ENCODE measurements at places on chromosomes 7 and 10. TPM values are rescaled to one million over a fixed set of nuclear protein-coding genes. Genes with fewer than 3 reads are reported as not detected.

DNA sequence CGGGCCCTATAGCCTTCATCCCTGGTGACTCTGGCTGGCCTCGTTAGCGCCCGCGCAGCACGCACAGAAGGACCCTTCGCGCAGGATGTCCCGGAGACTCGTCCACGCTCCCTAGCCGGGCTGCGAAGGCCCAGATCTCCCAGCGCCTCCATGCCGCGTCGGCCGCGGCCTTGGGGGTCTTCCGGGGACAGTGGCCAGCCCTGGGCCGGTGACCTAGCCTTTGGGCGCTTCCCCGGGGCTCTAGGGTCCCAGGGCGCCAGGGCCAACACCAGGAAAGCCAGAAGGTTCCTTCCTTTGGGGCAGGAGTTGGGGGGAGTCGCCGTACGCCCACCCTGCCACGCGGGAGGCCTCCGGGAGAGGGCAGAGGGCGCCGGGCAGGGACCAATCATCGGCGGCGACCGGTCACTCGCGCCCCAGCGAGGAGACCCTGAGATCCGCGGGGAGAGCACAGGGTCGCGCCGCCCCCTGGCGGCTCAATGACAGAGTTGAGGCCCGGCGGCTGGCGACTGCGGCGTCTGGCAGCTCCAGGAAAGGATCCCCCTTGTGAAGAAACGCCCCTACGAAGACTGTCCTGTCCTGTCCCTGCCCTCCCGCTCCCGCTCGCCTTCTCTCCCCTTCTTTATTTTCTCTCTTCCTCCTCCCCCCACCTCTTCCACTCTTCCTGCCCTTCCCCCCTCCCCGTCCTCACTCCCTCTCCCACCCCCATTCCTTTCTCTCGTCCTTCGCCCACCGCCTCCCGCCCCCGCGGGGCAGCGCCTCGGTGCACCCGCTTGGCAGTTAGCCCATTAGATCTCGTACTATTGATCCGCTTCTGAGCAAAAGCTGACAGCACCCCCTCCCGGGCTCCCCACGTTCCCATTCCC lies 62.3 kb upstream of the LBX1 start:
- DNase-seq, result peak; percentile 78

GRCh38 chr7:45655539-45655938 lies 81.4 kb downstream of the ADCY1 start:
- DNase-seq, result no peak

DNA sequence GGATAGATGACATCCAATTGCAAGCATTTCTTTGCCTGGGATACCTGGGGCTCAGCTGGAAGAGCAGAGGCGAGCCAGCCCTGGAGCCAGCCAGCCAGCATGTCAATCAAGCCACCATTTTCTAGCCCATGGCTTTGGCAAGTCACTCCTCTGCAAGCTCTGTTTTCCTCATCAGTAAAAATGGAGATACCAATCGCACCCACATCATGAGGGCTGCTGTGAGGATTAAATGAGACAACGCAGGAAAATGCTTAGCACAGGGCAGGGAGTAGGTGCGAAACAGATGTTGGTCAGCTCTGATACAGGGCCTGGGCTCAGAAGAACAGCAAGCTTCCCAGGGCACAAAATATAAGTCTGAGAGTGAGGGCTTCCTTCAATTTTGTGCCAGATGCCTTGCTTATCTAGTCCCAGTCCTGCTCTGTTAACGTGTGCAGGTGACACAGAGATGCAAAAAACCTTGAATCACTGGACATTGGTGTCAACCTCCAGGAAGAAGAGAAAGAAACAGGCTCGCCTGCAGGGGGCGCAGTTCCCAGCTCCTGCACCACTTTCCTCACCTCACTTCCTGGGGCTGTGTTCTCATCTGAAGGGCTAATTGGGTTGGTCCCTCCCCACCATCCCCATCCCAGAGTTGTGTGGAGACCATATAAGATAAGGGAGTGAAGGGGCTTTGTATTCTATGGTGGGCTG lies 72.8 kb upstream of the CACUL1 start:
- DNase-seq, result no peak

DNA sequence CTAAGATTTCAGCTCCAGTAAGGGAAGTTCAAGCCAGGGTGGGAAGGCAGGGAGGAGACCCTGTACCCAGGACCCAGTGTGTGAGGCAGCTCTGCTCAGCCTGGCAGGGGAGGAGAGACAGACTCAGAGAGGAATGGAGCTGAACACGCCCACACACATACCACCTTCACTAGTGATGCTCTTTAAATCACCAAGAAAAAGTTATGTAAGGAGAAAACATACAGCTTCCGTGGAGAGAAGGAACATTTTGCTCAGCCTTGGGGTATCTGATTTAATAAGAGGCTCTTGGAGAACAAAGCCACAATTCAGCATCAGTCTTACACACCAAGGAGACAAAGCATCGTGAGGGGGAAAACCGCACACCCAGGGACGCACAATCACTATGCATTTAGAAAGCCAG lies 62.9 kb downstream of the PRKAG2 start:
- DNase-seq, result no peak

DNA sequence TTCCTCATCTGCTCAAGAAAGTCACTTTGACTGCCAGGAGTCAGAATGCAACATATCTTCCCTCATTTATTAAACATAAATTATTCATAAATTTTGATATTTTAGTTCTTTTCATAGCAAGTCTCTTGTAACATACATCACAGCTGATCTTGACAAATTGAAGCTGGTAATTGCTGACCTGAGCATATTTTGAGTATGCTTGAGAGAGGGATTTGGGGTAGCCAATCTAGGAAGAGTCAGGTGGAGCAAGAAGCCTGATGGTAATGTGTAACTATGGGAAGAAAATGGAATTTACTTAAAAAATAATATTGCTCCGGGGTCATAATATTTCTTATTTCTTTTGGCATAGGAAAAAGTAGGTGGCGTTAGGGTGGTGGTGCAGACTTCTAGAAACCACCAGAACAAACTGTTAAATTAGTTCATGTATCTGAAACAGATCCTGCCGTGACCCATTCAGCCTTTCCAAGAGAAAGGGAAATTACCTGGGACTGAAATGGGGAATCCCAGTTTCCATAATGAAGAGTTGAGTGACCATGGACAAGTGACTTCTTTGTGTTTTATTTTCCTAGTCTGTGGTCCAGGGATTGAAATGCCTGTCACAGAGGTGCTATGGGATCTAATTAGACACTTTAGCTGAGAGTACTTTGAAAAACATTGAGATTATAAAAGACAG lies 12.9 kb downstream of the CPED1 start:
- DNase-seq, result no peak

DNA sequence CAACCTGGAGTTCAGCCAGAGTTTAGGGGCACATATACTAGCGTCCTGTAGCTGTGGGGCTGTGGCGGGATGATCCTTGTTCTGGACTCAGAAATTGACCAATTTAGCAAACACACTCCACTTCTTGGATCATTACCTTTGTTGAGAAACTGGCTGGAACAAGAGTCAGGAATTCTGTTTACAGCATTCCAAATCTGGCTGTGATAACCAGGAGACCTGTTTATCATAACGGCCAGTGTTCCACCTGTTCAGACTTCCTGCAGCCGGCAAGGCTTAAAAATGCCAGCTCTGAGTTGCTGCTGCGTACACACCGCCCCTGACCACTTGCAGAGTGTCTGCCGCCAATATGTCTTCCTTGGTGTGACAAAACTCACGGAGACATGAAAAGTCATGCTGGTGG lies 64.8 kb downstream of the ARMC3 start:
- DNase-seq, result no peak

DNA sequence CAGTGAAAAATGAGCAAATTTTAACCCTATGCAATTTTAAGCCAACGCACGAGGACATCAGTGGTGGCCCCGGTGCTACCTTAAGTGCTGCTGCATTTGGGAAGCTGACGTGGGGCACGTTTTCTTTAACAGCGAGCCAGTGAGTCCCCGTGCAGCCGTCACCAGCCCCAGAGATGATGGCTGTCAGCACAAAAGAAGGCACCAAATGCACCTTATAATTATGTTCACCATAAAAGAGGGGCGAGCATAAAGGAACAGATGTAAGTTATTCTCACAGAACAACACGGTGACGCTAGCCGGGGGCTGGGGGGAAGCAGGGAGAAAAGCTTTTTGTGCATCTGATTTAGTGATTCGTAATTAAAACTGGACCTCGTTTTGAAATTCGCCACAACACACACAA lies 260.1 kb downstream of the DNAJB6 start:
- no peak for DNase-seq

GRCh38 chr10:90571481-90572258 lies 286.2 kb downstream of the HTR7 start:
- no peak for DNase-seq

DNA sequence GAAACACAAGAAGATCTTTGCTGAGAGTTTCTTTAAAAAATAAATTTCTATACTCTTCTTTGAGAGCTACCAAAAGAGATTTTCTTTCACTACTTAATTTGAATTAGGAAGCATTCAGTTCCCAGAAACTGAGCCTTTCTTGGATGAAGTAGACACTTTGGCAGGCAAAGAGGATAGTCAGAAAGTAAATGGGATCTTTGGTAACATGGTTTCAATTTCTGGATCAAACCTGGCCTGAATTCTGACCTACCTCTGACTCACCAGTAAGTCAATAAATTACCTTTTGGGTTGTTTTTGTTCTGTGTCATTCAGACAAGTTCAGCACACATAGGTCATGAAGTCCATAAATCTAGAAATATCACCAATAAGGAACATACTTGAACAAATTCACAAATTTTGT lies 26.8 kb upstream of the CABCOCO1 start:
- no peak for DNase-seq

DNA sequence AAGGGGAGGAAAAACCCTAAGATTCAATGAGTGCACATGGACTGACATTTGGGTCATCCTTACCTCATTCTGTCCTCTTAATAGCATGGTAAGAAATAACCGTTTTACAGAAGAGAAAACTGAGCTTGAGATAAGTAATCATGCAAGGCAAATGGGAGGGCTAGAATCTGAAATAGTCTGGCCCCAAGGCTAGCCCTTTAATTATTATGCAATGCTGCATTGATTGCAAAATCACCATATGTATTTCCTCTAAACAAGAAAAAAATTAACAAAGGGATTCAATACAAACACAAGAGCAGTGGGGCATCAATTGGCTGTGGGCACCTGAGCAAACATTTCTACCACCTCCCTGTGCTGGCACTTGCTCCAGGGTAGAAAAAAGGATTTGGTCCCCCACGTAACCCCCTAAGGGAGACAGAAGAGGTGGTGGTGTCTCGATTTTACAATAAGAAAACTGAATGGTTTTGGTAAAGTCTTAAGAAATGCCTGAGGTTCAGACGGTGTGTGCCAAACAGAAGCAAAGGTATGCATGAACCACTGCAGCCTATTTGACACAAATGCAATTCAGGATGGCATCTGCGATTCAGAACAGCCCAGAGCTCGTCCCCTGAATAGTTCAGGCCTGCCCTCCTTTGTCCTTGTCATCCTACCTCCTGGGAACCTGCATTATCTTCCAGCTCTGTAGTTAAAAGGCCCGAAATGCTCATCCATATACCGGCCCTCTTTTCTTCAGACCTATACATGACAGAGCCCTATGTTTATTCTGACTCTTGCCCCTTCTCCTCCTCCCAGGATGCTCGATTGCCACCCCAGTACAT lies 23.6 kb downstream of the PIP4K2A start:
- no peak for DNase-seq

DNA sequence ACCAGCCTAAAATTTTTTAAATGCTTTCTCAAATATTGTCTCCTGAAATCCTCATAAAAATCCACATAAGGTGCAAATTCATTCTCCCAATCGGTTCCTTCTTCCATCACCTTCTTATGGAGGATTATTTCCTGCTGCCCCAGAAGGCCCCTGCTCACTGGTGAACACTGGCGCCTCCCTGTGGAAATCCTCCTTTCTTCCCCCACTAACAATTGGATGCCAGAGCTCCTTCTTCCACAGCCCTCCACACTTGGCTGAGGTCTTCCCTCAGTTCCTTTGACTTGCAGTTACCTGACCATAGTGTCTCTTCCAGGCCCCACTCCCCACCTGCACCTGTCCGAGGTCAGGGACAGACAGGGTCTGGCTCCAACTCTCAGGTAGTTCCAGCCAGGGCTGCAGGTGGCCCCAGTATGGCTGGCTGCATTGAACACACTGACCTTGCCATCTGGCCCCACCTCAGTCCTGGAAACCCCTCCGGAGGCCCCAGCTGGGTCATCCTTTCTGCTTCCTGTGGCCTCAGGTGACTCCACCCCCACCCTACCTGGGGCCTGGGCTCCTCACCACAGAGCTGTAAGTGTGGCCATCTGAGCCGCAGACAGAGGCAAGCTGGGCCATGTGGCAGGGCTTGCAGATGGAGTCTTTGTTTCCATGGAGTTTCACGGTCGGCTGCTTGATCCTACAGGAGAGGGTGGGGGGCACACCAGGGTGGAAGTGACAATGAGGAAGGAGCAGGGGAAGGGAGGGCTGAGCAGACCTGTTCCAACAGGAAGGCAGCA lies 18.4 kb downstream of the SPOCK2 start:
- no peak for DNase-seq

- DNase-seq, result no peak
These were observed 58.6 kb downstream of the LOXL4 start for GRCh38 chr10:98209441-98209840.

GRCh38 chr10:7768417-7768816 lies 19.4 kb downstream of the KIN start:
- no peak for DNase-seq

DNA sequence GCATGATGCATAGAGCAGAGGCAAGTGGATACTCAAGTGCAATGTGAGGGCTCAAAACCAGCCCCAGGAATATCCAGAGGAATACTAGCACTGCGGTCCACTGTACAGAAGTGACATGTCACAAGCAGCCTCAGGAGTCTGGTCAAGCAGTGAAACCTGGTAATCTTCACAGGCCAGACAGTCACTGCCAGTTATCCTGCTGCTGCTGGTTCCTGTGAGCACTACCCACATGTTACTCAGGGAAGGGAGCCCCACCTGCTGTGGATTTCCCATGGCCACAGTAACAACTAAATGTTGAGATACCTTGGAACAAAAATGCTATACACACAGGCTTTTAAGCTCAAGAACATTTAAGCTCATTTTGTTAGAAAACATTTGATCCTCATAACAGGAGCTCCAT lies 103.0 kb downstream of the RNF133 start:
- no peak for DNase-seq

- peak; percentile 36 for DNase-seq
These were observed at the start of gene GFRA1 for GRCh38 chr10:116272440-116273283. GFRA1 (minus strand) TSS chr10:116273206; CDS start chr10:116272029, 1,177 bp downstream.

DNA sequence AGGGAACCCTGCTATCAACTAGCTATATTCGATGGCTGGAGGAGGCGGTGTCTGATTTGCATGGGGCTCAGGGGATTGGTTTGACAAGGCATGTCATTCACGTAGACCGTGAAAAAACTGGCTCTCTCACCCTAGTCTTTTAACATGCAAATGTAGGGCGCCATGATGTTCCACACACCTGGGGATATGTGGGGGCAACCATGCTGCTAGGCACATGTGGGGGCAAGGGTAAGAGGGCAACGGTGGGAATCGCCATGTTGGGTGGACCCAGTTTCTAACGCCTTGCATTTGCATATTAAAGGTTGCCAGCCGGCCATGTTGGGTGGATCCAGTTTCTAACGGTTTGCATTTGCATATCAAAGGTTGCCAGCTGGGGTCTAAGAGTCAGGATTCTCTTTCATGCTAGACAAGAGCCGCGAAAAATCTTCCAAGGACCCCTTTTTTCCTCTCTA lies 419.2 kb upstream of the NFE2L3 start:
- DNase-seq, result peak; percentile 34

GRCh38 chr7:151394076-151395035 lies 15.5 kb downstream of the WDR86 start:
- DNase-seq, result no peak

- no peak for DNase-seq
These were observed 135.7 kb upstream of the CAV2 start for GRCh38 chr7:116363637-116364432.

TMEM26 gene
- total RNA-seq, result 0.05 TPM

LBX1 gene
- total RNA-seq, result 1.0 TPM

GBX1 gene
- total RNA-seq, result 2.4 TPM

KAZALD1 gene
- 2.9 TPM for total RNA-seq

KIAA1217 gene
- total RNA-seq, result 10.5 TPM

MACROH2A2 gene
- 149 TPM for total RNA-seq

GUSB gene
- 51.9 TPM for total RNA-seq
